ENCODE measurements at places on chromosomes 12 and 14.

DNA sequence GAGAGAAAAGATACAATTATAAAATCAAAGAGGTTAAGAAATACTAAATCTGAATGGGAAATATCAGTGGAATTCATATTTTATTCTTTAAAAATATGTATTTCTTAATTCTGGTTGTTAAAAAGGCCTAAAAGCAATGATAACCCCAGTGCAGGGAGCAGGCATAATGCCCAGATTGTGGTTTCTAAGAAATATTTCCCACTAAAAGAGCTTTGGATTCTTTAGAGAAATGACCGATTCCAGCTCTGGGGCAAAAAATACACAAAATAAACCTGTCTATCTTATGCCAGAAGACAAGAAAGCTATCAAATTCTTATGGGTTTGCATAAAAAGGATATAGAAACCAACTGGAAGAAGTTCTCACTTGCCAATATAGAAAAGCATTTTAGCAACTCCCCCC lies 71.6 kb downstream of the PDE6H start:
- DNase-seq = peak; percentile 60

DNA sequence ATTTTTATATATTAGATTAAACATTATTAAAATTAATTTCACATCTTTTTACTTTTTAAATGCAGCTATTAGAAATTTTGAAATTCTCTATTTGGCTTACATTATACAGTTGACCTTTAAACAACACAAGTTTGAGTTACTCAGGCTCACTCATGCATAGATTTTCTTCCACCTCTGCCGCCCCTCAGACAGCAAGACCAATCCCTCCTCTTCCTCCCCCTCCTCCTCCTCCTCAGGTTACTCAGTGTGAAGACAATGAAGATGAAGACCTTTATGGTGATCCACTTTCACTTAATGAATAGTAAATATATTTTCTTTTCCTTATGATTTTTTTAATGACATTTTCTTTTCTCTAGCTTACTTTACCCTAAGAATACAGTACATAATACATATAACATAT lies 136.2 kb downstream of the LLPH start:
- DNase-seq = no peak

DNA sequence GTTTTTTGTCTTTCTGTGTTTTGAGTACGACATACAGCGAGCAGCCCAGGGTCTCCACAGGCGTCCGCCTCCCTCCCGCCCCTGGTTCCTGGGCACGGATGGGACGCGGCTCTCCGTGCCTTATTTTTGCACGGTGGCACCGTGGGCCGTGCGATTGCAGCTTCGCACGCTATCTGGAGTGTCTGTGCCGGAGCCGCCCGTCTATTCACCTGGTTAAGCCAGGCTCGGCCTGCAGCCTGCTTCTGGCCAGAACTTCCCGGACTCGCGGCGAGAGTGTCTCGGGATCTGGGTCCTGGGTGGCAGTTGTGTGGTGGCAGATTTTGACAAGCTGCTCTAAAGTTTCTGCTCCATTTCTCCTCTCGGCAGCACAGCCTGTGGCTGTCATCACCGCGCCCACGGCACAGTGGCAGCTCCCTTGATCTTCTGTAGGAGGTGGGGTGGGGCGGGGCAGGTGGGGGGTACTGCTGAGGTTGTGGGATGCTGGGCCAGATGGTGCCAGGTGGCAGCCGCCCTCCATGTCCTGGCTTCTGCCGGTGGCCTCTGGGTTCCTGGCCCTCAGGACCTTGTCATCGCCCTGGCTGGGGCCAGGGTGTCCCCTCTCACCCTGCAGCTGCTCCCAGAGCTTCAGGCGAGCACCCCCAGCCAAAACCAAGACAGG lies 2.9 kb downstream of the MMP17 start:
- DNase-seq = no peak

- DNase-seq = no peak
These were observed 112.7 kb downstream of the EFCAB11 start for GRCh38 chr14:89841851-89842250.

DNA sequence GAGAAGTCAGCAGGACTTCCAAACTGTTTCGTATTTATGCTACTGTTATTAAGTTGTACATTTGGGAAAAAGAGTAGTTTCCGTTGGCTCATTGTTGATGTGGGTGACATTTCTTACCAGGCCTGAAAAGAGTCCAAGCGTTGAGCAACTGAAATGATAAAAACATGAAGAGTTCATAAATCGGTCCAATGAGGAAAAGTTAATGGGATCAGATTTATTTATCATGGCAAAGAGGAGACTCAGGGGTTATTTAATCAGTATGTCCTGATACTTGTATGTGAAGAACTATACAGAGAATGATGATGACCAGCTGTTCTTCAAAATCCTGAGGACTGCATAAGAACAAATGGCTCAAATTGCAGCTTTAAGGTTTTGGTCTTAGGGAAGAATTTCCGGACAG lies 7.7 kb downstream of the VRK1 start:
- peak; percentile 16 for DNase-seq

DNA sequence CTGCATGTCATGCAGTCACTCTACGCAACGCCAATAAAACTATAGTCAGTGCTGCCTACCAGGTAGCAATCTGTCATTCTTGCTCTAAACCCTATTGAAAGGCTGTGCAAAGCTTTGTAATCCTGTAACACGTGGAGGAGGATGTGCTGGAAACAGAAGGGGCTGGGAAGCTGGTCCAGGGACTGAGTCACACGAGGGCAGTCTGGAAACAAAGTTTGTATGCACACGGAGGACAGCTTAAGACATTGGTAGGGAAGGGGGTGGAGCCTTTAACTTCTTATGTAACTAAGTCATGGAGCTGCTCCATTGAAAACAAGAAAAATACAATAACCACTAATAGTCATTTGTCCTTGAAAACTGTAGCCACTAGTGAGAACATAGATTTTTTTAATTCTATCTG lies 128.0 kb downstream of the BCAT1 start:
- DNase-seq = peak; percentile 72

Data from stromal cell of bone marrow (primary cell).